ENCODE measurements at places on chromosomes 5 and 9.

GRCh38 chr5:139667001-139667729, 19.0 kb downstream of the CXXC5 start:
- DNase-seq = no peak

- DNase-seq = no peak
Measured at GRCh38 chr9:36739373-36740116, 166.8 kb downstream of the MELK start.

- DNase-seq = no peak
Measured at GRCh38 chr9:89885156-89885555, 280.3 kb downstream of the GADD45G start.

- no peak for DNase-seq
Measured at GRCh38 chr9:113656771-113657670, 193.5 kb downstream of the RGS3 start.

GRCh38 chr9:87567571-87567970, 69.9 kb downstream of the DAPK1 start:
- no peak for DNase-seq

Measured in stimulated activated CD4-positive, alpha-beta T cell treated with anti-CD3 and anti-CD28 coated beads, Interleukin-2, amount 100 ng/mL, for 48 hours (primary cell).